ENCODE measurements at places on chromosomes 12 and 14. TPM values are rescaled to one million over a fixed set of nuclear protein-coding genes. Genes with fewer than 3 reads are reported as not detected.

RPL10L gene
- total RNA-seq, result not detected

CDC42BPB gene
- 235 TPM for total RNA-seq

RASSF8 gene
- 4.6 TPM for total RNA-seq

DNA sequence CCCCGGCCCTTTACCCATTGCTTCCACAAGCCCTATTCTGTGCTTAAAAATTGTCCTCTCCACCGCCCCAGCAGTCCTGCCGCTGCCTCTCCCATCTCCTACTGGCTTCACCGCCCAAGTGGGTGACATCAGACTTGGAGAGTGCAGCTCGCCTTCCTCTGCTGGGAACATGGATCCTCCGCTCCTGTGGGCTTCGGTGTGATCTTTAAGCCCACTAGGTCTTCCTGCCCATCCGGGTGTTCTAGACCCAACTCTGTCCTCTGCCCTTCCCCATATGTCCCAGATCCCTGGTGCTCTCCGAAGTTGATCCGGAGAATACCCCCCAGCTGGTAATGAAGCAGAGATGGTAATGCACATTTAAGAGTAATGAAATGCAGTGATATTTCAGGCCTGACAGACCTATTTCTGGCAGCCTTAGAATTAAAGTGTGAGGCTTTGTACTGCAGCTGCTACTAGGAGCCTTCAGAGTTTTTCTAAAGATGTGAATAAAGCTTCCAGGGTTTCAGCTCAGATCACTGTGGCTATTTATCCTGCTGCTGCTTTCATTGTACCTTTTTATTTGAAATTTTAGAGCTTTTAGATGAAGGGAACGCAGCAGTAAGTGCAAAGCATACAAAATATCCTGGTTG, 22.9 kb upstream of the CTDSP2 start:
- DNase-seq, result peak; percentile 60

DNA sequence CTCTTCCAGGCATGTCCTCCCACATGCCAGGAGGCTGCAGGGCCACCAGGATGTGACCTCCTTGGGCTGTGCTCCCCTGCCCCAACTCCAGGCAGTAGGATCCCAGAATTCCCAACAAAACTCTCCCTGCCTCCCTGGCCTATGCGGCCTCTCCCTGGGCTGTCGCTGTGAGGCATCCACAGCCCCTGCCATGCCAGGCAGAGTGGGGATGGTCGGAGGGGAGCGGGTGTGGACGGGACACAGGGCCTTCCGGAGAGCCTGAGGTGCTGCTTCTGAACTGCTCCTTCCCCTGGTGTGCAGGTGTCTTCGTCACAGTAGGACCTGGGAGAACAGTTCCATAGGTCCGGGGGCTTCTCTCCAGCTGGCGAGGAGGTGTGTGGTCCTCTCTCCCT, 18.3 kb downstream of the GPR132 start:
- DNase-seq, result no peak

- no peak for DNase-seq
These were observed 26.8 kb upstream of the IRF2BPL start for GRCh38 chr14:77055306-77055705.

DNA sequence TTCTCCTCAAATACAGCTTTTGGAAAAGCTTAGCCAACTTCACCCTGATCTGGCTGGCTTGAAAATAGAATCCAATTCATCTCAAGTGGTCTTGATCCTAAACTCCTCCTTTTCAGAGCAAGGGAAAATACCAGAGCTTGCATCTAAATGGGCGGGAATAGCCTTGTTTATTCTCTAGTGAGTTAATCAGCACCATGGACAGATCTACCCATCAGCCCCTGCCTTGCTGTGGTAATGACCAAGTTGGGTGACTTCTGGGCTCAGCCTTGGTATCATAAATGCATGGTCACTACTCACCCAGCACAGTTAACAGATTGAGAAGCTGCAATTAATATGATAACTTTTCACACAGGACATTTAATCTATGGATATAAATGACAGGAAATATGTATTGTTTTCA, 196.6 kb downstream of the GLT1D1 start:
- peak; percentile 53 for DNase-seq
